GM19239 (cell line): ENCODE measurements at places on chromosomes 1 and 21.

DNA sequence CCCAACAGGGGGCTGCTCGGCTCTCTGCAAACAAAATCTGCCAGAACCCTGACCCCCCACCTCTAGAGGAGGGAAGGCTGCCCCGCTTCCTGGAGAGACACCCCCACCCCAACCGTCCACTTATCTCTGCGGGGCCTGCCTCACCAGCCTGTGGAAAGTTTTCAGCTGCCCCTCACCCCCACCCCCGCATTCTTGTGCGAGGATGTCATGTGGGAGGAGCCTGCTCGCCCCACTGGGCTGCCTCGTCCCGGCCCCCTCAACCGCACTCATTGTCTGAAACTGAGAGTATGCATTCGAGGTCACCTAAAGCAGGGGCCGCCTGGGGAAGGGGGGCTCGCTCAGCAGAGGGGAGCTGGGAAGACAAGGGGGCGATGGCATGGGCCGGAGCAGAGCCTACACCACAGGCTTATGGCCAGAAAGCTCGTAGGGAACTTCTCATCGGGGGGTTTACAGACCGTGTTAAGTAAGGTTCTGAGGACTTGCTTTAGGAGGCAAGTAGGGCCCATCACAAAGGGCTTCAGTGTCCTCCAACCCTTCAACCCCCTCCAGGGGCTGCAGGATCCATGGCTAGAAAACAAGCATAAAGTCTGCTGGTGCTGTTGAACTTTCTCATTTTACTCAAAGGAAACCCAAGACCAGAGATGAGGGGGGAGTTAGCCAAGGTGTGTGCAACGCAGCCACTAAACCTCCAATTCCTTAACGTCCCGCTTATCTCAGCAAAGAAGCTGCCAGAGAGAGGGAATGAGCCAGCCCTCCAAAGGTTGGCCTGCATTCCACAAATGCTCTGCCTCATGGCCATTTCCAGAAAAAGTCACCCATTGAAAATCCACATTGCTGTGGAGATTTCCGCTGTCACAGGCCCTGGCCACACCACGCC, 9.4 kb downstream of the EPHA2 start:
- DNase-seq = no peak

- peak; percentile 15 for DNase-seq
These were observed 745 bp downstream of the MAGI3 start for GRCh38 chr1:113390871-113391648.

DNA sequence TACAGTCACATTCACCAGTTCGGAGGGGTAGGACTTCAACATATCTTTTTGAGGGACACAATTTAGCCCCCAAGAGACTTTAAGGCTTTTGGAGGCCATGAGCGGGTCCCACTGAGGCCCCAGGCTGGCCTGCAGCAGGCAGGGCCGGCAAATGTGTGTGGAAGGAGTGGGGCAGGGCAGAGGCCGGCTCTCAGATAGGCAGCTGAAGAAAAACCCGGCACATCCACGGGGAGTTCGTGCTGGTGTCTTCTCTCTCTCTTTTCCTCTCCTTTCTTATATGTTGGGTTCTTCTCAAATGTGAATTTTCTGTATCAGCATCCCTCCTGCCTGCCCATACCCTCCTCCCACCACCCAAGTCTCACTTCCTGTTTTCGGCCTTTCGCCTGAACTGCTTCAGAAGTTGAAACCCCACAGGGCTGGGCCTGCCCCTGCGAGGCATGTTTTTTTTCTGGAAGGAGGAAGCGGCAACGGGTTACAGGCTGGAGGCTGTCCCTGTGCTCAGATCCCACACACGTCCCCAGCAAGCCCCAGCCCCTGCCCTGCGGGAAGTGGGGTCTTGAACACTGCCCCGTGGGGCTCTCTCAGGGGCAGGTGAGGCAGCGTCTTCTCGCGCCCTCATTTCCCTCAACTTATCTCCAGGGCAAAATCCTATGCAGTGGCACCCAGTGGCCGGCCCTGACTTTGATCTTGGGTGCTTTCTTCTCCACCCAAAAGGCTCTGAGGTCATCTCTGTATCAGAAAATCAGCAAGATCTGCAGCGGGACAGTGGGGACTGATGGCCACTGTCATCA, 9.7 kb upstream of the UMODL1 start:
- DNase-seq = peak; percentile 86

- DNase-seq = no peak
These were observed 36.3 kb upstream of the CASZ1 start for GRCh38 chr1:10832703-10833102.

DNA sequence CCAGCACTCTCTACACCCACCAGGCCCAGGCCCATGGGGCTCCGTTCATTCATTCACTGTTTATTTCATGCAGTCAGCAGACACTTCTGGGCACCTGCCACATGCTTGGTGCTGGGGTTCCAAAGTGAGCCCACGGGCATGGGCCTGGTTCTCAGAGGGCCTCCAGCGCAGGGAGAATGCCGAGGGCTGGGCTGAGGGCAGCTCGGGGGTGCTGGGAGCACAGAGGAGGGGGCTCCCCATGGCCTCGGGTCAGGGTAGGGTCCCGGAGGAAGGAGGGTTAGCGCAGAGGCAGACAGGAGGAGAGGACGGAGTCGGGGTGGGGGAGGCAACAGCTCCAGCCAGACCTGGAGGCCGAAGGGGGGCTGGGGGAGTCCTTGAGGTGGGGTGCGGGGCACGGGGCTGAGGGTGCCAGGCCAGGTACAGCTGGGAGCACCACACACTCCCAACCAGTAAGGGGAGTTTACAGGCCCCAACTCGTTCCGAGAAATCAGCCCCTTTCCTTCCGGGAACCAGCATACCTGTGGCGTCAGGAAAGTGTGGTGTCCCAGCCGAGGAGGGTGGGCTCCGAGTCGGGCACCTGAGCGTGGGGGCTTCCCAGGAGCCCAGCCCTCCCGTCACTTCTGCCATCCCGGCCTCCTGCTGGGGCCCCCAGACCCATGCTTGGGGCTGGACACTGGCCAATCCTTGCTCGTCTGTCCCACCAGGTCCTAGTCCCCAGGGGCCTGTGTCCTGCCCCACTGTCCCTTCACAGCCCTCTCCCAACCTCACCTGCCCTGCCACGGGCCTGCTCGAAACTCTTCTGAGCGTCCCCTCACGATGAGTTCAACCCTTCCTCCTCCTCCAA, 10.8 kb downstream of the ARHGEF16 start:
- DNase-seq = no peak
